Stimulated activated CD4-positive, alpha-beta T cell treated with anti-CD3 and anti-CD28 coated beads, TNF-alpha, amount 100 ng/mL, for 4 hours (primary cell): ENCODE measurements at places on chromosomes 13 and 19.

- no peak for DNase-seq
Observed at GRCh38 chr13:21657538-21657937, 13.3 kb upstream of the FGF9 start.

GRCh38 chr19:46202872-46203860 is 26.4 kb upstream of the IGFL1 start:
- DNase-seq = no peak

DNA sequence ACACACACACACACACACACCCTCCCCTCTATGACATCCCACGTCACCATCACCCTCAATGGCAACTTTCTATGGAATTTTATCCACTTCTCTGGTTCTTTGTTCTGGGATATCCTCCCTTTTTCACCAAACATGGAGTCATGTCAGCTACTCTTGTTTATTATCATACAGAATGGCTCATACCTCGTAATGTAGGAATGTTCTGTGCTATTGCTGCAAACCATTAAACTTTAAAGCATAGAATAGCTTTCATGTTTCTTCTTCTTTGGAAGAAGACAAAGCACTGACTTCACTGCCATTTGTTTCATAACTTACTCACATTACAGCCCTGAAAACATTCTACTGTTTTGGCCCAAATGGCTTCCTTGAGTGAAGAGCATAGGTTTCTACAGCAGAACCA is 163.4 kb downstream of the FOXO1 start:
- no peak for DNase-seq

GRCh38 chr13:60857698-60858097 is 460.7 kb downstream of the TDRD3 start:
- DNase-seq = no peak

DNA sequence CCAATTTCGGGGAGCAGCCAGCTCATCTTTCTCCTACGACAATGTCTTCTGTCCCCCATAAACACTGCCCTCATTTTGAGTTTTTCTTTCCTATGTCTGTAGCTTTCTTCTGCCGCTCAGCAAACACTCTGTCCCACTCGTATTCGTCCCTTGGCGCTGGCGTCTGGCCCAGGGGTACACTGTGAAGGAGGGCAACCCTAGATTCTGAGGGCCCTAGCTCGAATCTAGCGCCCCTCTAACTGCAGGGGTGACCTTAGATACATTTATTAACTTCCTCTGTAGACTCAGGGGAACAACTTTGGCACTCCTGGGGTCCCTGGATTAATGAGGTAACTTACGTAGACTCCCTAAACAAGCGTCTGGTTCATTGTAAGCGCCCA is 677 bp upstream of the LRCH1 start:
- DNase-seq = no peak

DNA sequence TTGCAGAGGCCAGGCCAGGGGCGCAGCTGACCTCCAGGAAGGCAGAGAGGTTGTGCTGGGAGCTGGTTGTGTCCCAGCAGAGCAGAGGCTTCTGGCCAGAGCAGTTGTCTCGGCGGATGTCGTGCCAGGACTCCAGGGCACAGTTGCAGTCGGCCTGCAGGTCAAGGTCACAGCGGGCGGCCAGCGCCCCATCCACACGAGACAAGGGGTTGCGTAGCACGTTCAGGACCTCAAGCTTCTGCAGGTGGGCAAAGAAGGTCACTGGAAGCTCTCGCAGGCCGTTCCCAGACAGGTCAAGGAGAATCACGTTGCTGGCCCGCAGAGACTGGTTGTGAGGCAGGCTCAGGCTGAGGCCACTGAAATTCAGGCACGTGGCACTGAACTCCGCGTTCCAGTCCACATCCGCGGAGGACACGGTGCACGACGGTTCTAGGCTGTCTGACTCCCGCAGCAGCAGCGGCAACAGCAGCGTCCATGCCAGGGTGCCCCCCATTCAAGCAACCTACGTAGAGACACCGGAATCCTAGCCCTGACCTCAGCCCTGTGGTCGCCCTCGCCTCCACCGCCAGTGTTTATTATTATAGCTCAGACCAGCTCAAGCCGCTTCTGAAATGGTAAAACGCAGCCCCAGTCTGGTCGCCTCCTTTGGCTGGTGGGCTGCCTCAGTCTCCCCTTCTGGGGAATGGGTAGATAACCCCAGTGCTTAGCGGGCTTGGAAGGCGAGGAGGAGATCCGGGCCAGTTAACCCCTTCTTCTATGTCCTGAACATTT is 766 bp downstream of the LRRC25 start:
- no peak for DNase-seq

GRCh38 chr13:89660752-89661151 is 1686.7 kb upstream of the MIR17HG start:
- no peak for DNase-seq

DNA sequence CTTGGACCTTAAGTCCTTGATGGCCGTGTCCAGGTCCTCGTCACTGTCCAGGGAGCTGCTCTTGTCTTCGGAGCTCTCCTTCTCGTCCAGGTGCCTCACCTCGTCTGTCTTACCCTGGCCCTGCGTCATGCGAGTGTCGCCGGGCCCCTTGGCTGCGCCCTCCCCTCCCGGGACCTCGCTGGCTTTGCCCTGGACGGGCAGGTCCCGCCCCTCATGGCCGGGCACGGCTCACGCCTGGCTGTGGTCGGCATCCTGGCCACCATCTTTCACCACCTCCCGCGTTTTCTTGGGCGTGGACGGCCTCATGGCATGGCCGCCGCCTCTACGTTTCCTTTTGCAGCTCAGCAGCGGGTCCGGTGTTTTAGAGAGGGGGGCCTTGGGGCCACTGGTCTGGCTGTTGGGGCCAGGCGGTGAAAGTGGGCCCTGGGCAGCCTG is 14.8 kb downstream of the RB1 start:
- no peak for DNase-seq

DNA sequence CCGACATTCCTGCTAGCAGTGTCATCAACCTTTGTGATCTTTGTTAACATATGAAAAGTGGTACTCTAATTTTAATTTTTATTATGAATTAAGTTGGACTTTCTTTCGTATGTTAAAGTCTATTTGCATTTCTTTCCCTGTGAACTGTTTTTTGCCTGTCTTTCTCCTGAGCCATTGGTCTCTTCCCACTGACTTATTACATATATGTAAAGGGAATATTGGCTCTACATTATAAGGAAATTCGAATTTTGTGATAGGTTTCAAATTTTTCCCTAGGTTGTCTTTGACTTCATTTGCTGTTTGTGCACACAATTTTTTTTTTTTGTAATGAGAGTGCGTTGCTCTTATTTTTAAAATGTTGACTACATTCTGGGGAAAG is 442 bp upstream of the CDC16 start:
- no peak for DNase-seq

GRCh38 chr19:3370214-3370720 is 3.9 kb downstream of the NFIC start:
- DNase-seq = no peak

DNA sequence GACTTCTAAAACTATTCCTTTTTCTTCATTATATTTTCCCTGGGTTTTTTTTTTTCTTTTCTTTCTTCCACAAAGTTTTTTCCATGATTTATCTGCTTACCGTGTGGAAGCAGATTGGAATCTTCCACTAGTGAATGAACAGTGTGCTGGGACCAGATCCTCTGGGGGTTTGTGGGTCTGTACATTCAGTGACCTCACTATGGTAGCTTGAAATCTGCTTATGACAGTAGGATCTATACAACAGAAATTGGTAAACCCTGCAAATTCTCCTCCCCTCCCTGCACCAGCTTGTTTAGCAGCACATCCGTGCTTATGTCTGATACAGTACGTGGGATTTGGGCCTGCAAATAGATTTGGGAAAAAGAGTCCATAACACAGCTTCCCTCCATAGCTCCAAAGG is 26.0 kb upstream of the MAB21L1 start:
- no peak for DNase-seq

DNA sequence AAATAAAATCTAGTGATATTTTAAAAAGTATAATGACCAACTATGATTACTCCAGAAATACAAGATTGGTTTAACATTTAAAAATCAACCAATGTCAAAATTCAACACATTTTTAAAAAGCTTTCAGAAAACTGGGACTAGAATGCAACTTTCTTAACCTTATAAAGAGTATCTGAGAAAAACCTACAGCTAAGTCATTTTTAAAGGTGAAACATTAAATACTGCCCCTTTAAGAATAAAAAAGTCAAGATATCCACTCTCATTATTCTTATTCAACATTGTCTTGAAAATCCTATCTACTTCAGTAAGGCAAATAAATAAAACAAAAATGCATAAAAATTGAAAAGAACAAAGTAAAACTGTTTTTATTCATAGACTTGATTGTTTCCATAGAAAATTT is 673.2 kb downstream of the UQCRFS1 start:
- no peak for DNase-seq

- no peak for DNase-seq
Observed at GRCh38 chr19:49681830-49682229, 4.8 kb downstream of the PRMT1 start.

DNA sequence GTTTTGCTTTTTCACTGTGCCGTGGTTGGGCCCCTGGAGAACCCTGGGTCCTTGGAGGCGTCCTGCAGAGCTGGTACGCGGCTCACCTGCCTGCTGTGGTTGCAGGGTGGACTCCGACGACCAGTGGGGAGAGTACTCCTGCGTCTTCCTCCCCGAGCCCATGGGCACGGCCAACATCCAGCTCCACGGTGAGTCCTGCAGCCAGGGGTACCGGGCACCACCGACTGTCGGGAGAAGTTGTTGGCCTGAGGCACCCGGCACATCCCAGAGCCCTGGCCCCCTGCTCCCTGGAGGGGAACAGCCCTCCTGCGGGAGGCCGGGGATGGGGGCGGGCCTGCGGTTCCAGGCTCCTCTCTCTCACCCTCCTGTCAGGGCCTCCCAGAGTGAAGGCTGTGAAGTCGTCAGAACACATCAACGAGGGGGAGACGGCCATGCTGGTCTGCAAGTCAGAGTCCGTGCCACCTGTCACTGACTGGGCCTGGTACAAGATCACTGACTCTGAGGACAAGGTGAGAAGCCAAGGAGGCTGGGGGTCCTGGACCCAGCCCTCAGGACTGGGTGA is 8.0 kb downstream of the BSG start:
- no peak for DNase-seq

- no peak for DNase-seq
Observed at GRCh38 chr13:35917252-35917941, 213.8 kb downstream of the DCLK1 start.

DNA sequence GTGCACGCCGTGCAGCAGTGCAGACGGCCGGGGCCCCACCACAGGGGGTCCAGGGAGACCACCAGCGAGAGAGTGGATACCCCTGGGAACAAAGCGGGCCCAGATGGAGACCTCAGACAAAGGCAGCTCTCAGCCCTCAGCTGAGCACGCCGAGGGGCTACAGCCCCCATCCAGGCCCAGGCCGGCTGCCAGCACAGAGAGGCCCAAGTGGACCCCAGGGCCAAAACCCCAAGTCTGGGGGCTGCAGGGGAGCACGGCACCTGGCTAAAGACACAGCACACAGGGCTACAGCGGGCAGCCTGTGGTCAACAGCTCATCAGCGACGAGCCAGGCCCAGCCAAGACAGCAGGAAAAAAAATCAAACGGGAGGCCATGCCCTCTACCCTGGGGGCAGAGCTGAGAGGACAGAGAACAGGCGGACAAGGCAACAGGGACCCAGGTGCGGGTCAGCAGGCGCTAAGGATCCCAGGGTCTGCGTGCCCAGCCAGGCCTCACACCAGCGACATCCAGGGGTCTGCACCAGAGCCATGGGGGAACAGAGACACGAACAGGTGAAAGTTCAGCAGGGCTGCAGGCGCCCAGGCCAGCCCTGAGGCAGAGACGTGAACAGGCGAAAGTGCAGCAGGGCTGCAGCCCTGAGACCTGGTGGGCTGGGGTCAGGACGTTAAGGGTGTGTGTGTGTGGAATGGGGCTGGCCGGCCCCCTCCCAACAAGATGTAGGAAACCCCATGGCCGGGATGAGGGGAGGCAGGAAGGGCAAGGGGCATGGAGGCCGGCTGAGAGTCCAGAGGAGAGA is 34.3 kb downstream of the RASA3 start:
- no peak for DNase-seq

DNA sequence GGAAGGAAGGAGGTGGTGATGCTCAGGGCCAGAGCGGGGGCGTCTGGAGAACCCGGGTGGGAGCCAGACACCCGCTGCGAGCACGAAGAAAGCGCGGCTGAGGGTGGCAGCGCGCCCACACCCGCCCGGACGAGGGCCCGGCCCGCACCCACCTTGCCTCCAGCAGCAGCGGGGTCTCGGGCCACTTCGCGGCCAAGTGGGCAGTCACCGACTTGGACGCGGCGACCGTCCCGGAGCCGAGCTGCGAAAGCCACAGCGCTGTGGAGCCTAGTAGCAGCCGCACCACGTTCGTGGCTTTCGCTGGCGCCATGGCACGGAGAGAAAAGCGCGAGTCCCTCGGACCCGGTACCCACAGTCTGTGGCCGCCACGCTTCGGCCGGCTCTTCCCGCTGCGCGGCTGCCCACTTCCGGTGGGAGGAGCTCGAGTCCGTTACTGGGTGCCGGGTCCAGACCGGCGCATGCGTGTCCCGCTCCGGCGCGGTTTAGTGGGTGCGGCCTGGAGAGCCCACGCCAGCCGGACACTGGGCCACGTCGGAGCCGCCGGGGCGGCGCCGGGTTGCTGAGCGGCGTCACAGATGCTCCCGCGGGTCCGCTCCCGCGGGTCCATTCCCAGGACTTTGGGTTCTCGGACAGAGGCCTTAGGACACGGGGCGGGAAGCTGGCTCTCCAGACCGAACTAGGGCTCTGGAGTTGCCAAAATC is at the start of gene UGGT2:
Gene UGGT2, minus strand, starts transcription at position 399 of the 701 bp plus-strand sequence. Its CDS starts 89 bp downstream, at position 310.
- no peak for DNase-seq

DNA sequence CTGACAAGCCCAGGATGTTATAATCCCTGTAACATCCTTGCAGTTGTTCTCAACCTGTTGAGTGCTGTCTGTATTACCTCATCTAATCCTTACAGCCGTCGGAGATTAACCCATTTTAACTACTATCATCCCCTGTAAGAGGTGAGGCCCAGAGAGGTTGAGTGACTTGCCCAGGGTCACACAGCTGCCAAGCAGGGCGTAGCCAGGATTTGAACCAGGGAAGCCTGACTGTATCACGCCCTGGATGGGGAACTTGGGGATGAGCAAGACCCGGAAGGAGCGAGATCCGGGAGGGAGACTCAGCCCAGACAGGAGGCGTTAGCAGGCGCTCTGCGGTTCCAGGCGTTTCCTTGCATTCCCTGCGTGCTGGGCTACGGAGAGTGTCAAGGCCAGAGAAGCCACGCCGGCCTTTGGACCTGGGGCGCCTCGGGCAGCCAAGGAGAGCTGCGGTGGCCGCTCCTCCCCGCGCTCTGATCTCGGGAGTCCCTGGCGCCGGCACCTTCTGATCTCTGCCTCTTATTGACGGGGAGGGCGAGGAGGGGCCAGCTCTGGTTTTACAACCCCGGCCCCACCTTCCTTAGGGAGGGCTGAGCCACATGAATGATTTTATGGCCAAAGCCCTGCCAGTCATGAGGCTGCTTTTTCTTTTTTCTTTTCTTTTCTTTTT is 6.2 kb downstream of the SULT2B1 start:
- DNase-seq = no peak

DNA sequence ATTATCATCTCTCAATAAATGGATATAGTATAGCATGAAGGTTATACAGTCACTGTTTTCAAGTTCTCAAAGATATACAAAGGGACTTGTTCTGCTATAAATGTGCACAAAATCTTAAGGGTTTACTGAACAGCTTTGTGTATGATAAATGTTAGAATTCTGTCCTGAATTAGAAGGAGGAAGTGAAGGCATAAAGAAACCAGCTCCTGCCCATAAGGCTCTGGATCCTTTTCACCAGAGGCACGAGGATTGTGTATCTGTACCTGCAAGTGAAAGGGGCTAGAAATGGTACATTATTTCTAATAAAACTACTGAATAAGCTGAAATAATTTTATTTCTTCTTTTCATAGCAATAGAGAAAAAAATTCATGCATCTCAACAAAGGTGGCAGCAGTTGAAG is 32.4 kb downstream of the PHF11 start:
- DNase-seq = no peak

GRCh38 chr13:42538996-42539395 is 35.0 kb upstream of the TNFSF11 start:
- DNase-seq = no peak
